ENCODE measurements at places on chromosomes 6 and 20.

DNA sequence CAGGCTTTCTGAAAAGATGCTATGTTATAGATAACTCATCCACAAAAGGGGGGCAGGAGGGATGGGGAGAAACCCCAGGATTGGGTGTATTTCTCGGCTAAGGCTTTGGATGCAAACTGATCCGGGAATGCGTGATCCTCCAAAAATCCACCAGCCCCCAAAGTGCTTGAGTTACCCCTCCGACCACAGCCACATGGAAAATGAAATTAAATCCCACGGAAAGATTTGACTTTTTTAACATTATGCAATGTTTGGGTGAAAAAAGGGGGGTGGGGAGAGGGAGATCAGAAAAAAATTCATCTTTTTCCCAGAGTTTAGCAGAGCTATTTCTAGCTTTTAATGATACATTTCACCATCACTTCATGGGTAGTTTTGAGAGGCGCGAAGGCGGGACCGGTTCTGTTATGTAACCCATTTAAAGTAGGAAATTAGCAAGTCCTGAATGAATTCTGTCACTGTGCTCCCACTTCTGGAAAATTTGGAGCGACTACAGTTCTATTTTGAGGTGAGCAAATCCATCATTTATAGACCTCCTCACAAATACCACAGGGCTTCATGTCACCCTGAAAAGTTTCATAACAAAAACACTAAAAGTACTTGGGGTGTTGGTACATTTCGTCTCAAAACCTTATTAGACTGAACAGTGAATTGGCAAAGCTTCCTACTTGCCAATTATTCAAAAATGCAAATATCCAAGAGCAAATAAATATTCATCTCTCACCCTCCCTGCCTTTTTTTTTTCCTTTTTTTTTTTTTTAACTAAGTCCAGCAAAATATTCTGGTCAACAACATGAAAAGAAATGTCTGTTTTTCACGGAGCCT is 51.9 kb upstream of the NFATC2 start:
- DNase-seq = no peak

GRCh38 chr20:47857187-47857568 is 71.9 kb upstream of the SULF2 start:
- DNase-seq = no peak

GRCh38 chr6:16582446-16583143 is 178.7 kb downstream of the ATXN1 start:
- DNase-seq = no peak

DNA sequence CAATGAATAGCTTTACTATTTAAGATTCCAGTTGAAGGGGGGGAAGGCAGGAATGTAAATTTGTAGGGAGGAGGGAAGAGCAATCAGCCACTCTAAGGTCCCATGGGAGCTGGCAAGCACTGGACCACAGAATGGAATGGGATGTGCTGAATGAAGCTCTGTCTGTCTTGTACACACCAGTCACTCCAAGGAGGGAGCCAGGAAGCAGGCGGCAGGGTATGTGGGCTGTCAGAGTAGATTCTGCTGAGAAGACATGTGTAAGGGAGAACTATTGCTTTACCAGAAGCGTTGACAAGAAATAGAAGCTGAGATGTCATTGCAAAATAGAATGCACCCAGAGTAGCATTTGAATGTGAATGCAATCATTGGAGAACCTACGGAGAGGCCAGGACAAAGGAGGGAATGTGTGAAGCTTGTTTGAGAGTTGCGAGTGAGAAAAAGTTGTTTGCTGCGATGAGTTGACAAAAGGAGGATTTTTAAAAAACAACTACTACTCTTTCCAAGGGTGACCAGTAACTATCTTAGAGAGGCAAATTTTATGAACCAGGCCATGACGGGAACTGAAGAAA is 25.2 kb upstream of the PDE7B start:
- no peak for DNase-seq

- no peak for DNase-seq
These were observed 691.8 kb downstream of the QKI start for GRCh38 chr6:164106345-164106769.

All from activated T-cell treated with anti-CD3 and anti-CD28 coated beads for 4 hours (primary cell).